ENCODE measurements at places on chromosomes 11 and 22. TPM values are rescaled to one million over a fixed set of nuclear protein-coding genes. Genes with fewer than 3 reads are reported as not detected.

GRCh38 chr22:46641811-46642266, 21.7 kb downstream of the GRAMD4 start:
- no peak for DNase-seq

- DNase-seq: no peak
These were observed 9.5 kb downstream of the GTPBP1 start for GRCh38 chr22:38715176-38715764.

GRCh38 chr11:6285019-6285418, 25.4 kb downstream of the CCKBR start:
- no peak for DNase-seq

- peak; percentile 44 for DNase-seq
These were observed 540.3 kb downstream of the NTM start for GRCh38 chr11:131910523-131911387.

DNA sequence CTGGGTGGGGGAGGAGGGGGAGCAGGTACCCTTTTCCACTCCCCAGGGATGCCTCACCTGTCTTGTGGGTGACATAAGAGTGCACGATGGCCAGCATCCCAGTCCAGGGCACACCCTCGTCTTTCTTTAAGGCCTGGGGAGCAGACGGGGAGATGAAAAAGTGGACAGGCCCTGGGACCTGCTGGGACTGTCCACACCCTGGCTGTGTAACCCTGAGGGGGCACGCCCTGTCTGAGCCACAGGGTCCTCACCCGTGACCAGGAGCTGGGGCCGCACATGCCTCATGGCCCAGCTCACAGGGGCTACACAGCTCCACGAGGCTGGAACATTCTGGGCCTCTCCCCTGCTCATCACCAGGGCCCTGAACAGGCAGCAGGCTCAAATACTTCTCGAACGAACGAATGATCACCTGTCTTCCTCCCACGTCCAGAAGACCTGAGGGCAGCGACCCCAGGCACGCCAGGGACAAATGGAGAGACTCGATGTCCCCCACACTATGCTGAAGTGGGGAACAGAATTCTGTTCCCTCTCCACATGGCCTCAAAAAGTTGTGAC, 123.9 kb downstream of the PHF21B start:
- no peak for DNase-seq

- no peak for DNase-seq
These were observed 307 bp upstream of the MRPL16 start for GRCh38 chr11:59810911-59811259.

DNA sequence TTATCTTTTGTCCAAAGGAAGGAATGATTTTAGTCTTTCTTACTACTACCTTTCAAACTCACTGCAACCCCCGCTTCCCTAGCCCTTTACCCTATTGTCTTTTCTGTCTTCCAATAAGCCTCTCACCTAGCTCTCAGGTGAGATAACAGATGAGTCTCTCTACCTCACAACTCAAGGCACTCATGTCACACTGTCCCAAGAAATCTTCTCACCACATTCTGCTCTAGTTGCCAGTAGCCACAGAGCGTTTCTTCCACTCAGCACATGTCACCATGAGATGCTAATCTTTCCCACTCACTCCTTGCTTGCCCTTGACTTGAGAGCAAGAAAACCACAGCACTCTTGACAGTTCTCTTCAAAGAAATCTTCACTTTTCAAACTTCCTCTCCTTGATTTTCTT, 32.7 kb upstream of the TMEM41B start:
- DNase-seq: no peak

DNA sequence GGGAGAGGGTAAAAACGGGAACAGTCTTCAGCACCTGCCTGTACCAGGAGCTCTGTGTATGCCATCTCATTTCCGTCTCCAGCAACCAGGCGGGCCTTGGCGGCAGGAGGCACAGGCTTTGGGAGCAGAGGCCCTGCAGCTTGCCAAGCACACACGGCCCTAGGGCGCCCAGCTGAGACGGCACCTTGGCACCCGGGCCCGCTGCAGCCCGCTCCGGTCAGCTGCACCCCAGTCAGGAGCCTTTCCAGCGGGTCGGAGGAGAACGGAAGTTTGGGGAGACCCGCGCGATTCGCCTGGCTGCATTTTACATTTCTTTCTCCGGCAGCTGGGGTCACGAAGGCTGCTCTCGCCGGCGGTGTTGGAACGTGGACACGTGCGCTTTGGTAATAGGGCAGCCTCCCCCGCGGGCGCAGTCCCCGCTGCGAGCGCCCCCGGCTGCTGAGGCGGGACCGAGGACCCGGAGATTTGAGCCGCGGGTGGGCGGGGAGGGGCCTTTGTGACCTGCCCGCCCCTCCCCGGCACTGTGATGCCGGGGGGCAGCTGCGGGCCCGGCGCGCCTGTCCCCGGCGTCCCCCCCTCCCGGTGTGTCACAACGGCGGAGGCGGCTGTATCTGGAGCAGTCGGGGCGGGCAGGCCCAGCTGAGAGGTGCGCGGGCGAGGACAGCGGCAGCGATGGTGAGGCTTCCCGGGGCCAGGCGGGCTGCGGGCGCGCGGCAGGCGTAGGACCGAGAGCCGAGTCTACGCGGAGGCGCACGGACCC, at the start of gene TUBA8:
TSS of gene TUBA8 (plus strand) at position 616 of the 760 bp plus-strand sequence. CDS start at position 673, 57 bp downstream.
- peak; percentile 54 for DNase-seq

DNA sequence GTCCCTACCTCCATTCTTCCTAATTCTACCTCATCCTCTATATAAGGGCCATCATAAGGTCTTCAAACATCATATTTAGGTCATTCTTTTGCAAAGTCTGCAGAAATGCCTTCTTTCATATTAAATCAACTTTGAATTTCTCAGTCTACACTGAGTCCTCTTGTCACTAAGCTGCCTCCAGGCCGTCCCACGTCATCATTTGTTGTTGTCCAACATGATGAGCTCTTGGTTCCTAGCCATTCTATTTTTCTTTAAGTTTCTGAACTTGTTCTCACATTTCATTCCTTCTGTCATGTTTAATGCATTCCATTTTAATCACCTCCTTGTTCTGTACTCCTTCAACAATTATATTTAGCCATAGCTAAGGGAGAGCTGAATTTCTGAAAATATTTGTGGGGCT, 59.2 kb upstream of the PGR start:
- no peak for DNase-seq

DNA sequence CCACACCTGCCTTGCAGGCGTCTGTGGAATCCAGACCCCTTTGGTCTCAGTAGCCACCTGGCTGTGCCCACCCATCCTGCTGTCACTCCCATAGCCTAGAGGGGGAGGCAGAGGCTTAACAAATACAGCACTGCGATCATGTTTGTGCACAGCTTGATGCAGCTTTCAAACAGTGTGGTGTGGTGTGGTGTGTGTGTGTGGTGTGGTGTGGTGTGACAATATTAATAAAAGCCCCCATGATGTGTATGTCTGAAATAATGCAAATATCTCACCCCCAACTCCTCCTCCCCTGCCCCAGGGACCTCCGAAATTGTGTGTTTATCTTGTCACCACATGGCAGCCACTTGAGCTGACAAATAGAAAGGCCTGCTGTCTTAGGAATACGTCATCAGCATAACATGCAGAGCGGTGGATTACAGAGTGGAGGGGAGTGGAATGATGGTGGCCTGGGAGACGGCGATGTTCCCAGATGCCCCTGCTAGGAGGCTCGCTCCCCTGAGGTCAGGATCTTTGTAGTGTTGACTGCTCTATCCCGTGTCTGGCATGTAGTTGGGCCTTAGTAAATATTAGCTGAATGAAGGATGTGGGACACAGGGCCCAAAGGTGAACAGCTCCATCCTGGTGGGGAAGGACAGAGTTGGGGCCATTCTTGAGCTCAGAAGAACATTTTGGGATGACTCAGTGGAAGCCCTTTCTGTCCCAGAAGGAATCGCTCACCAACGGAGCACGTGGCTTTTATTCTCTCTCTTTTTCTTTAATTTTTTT, 2.8 kb downstream of the PDXP start:
- peak; percentile 57 for DNase-seq

- no peak for DNase-seq
These were observed 155.3 kb upstream of the RASSF10 start for GRCh38 chr11:12853652-12854296.

DNA sequence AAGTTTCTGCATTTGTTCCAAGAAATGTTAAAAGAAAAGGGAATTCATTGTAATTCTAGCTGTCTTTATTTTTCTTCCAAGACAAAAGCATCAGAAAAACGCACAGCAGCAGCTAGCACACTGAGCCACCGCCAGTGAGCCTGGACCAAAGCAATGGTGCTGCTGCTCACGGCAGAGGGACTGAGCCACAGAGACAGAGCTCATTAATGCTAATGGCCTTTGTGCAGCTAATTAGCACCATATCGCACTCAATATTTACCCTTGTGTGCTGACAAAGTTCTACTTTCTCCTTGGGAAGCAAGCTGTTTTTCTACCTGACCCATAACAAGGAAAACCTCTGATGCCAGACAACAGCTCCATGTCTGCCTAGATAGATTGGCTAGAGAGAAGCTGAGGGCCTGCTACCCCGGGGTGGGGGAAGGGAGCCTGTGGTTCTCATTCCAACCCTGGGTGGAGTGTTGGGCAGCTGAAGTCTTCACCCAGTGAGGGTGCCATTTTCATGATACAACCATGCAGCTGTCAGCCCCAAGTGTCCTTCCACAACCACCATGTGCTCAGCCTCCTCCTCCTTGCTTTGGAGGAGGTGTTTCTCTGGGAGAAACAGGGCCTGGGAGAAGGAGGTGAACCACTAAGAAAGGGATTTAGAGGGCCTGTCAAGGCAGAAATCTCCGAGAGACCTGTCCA, 131.1 kb upstream of the NCAM1 start:
- DNase-seq: no peak

DNA sequence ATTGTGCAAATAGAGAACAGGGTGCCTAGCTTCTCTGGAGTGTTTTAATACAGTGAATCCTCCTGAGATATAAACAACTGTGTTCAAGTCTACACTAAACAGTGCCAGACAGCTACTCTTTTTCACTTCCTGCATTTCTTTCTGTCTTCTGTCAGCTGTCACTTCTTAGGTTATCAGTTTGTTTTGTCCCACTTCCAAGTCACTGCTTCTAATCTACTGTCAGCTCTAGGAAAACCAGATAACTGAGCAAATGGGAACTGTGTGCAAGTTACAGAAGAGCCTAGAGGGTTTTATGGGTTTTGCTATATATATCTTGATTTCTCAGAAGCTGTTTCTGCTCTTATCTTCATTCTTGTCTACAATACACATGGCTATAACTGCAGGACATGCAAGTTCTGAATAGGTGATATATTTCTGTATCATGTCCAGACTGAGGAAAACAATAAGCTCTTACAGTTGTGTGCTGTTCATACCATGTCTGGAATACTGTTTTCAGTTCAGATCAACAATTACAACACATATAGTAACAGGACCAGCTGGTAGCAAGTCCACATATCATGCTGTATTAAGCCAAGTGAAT, 5.8 kb downstream of the PITPNB start:
- DNase-seq: no peak

GRCh38 chr11:130022799-130023198, 20.2 kb upstream of the PRDM10 start:
- no peak for DNase-seq

DNA sequence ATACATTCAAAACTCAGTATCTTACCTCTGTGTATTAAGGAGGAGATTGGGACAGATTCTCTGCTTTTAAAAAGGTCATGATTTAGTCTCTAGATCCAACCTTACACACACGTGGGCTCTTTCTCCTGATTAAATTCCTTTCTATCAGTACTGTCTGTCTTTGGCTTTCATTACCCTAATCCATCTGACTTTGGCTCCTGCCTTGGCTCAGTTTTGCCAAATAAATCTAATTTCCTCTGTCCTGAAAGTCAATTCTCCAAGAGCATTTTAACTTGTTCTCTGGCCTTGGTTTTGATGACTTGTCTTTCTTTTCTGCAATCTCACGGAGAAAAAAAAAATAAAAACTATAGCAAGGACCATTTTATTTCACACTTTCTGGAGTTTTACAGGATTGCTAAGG, 176.6 kb upstream of the PDGFD start:
- DNase-seq: no peak

The PRR33 gene
- not detected for total RNA-seq

The KDM4D gene
- total RNA-seq: 0.65 TPM

The ZNF202 gene
- 10.2 TPM for total RNA-seq

The NRIP3 gene
- total RNA-seq: 1.2 TPM

The TSSK2 gene
- total RNA-seq: not detected

The C11orf86 gene
- total RNA-seq: not detected
